Activated CD8-positive, alpha-beta memory T cell treated with anti-CD3 and anti-CD28 coated beads, Interleukin-2, amount 10 ng/mL, durations not matched to agents 7 days and 5 days (primary cell): ENCODE measurements at places on chromosomes 3 and 15. TPM values are rescaled to one million over a fixed set of nuclear protein-coding genes. Genes with fewer than 3 reads are reported as not detected.

DNA sequence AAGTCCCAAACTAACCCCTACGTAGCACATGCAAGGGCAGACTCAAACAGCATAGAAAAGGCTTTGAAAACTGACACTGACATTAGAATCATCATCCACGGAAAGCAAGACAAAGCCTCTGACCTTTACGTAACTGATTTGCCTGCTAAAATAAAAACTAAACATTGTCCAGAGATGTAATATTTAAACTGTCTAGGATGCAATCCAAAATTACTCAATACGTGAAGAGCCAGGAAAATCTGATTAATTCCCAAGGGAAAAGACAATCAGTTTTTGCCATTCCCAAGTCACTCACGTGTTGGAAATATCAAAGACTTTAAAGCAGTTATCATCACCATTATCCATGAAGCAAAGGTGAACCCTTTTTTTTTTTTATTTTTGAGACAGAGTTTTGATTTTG is 13.3 kb upstream of the IQCF1 start:
- no peak for DNase-seq

DNA sequence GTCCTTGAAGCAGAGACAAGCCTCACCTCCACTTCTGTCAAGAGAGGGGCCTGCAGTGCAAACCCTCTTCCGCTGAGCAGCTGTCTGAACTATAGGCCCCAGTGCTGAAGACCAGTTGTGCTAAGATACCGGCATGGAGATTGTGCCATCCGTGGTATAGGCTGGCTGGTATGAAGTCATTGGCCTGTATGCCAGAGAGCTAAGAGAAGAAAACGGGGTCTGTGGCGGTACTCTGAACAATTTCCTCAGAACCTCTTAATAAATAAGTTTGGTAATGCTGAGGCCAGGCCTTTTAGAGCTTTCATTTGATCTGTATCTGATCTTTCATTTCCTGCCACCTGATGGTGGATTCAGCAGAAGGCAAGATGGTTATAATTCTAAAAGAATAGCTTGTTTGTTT is 123.0 kb downstream of the LRIG1 start:
- no peak for DNase-seq

DNA sequence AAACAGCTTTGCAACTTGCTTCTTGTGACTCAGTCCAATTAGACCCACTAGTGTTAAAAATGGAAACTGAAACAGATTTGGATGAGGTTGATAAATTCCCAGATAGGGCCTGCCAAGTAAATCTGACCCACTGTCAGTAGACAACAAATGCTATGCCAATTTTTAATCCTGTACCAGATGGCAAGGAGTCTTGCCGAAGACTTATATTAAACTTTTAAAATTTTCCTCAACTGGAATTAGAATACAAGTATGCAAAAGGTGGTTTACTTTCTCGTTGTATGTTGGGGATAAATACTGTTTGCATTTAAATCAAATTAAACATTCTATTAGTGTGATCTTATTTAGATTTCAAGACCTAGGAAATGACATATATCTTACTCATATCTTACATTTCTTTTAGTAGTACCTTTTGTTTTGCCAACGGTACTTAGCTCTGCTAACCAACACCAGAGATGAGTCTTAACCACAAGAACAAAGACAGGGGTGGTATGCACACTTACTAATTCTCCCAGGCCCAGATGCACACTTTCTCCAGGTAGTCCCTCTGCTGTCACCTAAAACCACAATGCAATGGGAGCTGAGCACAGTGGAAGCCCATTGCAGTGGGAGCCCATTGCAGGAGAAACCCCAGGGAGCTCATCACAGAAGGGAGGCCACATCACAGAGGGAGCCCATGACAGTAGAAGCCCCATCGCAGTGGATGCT is 77.8 kb downstream of the WWTR1 start:
- DNase-seq = peak; percentile 57

DNA sequence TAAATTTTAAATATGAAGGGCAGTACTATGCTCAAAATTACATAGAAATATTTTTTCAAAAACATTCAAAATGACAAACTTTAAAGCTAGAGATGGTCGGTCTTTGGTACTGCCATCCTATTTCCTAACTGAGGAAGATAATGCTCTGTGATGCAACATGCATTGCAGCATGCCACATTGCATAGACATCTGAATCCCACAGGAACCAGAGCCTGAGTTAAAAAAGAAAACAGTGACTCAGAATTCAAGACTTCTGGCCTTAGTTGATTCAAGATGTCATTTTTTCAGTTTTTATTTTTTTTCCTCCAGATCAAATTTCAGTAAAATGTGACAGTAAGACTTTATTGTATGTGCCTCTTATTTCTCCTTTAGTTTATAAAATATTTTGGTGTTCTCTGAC is 33.1 kb downstream of the TP63 start:
- DNase-seq = no peak

- peak; percentile 25 for DNase-seq
These were observed 18.5 kb downstream of the ZNF710 start for GRCh38 chr15:90019611-90020010.

DNA sequence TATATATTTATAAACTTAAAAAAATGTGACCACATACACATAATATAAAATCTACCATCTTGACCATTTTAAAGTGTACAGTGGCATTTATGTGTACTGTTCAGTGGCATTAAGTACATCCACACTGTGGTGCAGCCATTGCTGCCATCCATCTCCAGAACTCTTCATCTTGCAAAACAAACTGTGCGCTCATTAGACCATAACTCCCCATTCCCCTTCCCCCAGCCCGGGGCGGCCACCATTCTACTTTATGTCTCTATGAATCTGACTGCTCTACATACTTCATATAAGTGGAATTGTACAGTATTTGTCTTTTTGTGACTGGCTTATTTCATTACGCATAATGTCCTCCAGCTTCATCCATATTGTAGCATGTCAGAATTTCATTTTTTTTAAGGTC is 47.8 kb downstream of the CTXND1 start:
- DNase-seq = no peak

- DNase-seq = no peak
These were observed 1.0 kb upstream of the GALNT15 start for GRCh38 chr3:16173283-16174025.

- DNase-seq = no peak
These were observed 39.8 kb downstream of the PRICKLE2 start for GRCh38 chr3:64185436-64185835.

DNA sequence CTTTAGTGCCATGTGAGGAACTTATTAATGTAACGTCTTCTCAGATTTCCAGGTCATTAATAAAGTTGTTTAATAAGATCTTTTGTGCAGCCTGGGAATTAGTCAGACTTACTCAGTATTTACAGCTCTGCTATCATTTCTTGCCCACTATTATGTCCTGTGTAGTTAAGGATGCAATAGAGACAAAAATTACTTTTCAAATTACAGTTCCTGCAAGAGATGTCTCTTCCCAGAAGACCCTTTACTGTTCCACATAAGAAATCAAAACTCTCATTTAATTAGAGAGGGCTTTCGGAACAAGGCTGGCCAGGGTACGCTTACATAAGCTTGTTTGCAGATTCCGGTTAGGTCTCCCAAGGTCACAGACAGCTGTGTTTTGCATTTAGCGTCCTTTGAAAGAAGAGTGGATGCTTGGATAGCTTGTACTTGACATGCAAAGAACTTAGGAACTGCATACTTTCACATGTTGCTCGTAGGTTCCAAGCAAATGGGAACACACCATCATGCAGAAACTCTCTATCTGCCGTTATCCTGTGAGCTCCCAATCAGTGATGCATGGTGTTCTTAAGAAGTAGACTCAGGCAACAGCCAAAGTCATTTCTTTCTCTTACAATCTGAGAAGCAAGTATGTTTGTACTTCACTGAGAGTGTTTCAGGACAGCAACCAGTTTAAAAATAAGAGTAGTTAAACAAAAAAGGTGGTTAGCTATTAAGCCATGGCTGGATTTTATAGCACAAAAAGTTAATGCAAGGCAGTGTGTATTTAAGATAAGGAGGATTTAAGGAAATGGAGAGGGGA is 37.4 kb downstream of the FILIP1L start:
- no peak for DNase-seq

GRCh38 chr3:143249014-143249413 is 129.4 kb downstream of the CHST2 start:
- DNase-seq = no peak

DNA sequence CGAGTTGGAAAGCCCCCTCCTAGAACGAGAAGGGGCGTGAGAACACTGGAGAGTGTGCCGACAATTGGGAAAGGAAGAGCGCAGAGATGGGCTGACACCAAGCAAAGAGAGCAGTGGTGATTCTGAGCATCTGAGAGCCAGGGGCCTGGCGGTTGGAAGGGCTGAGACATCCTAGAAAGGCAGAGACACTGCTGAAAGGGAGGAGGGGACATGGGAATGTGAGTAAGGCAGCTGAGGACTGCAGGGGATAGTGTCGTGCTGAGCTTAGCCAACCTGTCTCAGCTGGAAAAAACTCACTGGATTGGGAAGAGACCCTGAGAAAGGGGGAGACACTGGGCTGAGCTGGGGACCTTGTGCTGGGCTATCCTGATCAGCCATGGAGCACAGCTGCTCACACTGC is 58.1 kb upstream of the SLC6A6 start:
- DNase-seq = no peak

GRCh38 chr3:42764561-42765295 is 8.3 kb downstream of the CCDC13 start:
- no peak for DNase-seq

DNA sequence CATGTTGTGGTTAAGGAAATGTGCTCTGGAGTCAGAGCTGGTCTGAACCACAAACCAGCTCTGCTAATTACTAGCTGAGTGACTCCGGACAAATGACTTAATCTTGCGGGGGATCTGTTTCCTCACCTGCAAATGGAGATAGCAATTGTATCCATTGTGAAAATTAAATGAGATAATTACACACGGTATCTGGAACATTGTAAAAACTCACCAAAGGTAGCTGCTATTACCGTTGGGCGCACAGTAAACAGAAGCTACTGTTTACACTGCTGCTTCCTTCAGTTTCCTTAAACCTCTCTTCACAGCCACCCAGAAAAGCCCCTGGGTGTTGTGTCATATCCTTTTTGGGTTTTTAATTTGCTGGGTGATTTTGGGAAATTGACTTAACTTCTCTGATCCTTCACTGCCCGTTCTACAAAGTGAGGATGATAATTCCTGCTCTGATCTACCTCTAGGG is 107.8 kb downstream of the MEGF11 start:
- no peak for DNase-seq

DNA sequence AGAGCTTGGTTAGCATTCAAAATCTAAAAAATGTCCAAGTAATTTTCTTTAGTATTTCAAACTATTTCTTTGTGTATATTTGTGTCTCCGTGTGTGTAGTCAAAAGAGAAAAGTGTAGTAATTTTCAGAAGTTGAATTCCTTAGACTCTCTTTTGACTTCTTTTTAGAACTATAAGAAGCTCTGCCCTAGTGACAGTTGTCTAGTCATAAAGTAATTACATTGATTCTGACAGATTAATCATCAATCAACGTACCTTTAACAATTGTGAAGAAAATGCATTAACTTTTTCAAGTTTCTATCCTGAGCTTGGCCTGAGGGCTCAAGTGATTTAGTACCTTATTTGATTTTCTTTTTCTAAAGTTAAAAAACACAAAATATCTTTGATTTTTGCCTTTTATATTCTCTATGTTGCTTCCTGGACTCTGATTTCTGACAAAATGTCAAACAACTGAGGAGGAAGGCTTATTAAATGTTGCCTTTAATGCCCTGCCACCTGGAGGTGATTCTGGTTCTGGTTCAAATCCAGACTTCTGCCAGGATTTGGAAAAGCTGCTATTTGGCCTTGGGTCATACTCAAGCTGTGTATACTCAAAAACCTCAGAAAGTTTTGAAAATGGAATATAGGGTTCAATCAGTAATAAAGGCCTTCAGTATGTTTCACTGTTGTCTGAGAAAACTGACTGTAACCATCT is 653.6 kb downstream of the NSUN3 start:
- no peak for DNase-seq

DNA sequence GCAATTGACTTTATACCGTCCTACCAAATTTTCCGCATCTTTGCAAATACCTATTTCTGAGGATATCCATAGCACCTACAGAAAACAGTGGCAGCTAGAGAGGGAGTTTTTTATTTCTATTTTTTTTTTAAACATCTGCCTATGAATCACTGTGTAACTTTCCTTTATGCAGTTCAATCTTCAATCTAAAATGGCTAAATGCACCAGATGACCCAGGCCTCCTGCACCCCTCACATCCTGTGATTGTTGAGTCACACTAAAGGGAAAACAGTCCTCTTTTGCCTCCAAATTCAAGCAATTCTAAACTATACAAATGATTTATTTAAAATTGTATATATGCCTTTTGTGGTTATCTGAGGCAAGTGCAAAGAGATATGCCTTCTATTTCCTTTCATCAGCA is 20.1 kb upstream of the BCL6 start:
- DNase-seq = no peak

DNA sequence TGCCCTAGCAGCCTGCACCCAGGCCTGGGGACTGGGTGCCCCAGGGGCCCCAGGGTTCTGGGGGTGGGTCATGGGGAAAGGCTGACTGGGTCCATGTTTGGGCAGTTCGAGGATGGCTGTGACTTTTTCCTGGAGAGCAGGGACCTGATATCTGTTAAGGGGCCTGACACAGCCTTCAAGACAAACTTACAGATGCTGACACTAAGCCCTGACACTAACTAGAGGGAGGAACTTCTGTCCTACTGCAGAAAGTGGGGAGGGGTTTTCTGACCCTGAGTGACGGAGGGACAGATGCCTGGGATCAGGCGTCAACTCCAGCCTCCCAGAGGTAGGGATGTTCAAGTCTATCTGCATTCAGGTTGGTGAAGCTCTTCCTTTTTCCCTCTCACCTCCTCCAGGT is 45.0 kb upstream of the SLC6A11 start:
- DNase-seq = peak; percentile 18

DNA sequence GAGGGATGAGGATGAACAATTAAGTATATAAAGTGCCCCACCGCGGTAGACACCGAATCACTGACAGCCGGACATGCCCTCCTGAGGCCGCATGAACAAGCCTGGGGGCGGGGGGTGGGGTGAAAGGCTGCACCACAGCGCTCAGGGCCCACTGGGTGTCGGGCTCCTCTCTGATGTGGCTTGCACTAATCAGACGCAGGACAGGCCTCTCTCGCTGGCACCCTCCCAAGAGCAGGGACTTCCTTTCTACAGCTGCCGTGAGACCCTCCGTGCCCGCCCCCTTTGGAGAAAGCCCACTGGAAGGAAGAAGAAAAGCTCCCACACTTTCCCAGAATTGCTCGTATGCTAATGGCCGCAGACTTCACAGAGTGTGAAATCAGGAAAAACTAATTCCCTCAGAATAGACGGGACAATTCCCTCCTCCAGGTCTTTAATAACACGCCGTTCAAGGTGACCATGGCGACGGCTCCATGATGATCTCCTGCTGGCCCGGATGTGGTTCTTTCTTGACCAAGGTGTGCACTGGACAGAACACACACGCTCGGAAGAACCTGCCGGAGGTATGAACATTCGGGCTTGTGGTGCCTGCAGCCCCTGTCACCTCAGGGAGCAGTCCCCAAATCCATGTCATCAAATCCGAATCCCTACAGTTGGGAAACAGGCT is 32.0 kb downstream of the IQSEC1 start:
- no peak for DNase-seq

GRCh38 chr15:57537072-57537471 is 54.6 kb upstream of the MYZAP start:
- no peak for DNase-seq

- DNase-seq = no peak
These were observed 62.3 kb downstream of the EPHB1 start for GRCh38 chr3:134857356-134857755.

GRCh38 chr3:160464321-160464720 is 14.7 kb upstream of the TRIM59 start:
- no peak for DNase-seq

ZNF662 gene
- total RNA-seq = not detected

BCHE gene
- total RNA-seq = not detected

METTL6 gene
- 17.2 TPM for total RNA-seq

FSIP1 gene
- total RNA-seq = 0.56 TPM

MASP1 gene
- not detected for total RNA-seq

RCN2 gene
- 22.5 TPM for total RNA-seq

ROPN1 gene
- total RNA-seq = not detected
